ENCODE measurements at places on chromosomes 2 and 18.

- DNase-seq, result no peak
Measured at GRCh38 chr2:65491381-65491905, 59.0 kb upstream of the SPRED2 start.

DNA sequence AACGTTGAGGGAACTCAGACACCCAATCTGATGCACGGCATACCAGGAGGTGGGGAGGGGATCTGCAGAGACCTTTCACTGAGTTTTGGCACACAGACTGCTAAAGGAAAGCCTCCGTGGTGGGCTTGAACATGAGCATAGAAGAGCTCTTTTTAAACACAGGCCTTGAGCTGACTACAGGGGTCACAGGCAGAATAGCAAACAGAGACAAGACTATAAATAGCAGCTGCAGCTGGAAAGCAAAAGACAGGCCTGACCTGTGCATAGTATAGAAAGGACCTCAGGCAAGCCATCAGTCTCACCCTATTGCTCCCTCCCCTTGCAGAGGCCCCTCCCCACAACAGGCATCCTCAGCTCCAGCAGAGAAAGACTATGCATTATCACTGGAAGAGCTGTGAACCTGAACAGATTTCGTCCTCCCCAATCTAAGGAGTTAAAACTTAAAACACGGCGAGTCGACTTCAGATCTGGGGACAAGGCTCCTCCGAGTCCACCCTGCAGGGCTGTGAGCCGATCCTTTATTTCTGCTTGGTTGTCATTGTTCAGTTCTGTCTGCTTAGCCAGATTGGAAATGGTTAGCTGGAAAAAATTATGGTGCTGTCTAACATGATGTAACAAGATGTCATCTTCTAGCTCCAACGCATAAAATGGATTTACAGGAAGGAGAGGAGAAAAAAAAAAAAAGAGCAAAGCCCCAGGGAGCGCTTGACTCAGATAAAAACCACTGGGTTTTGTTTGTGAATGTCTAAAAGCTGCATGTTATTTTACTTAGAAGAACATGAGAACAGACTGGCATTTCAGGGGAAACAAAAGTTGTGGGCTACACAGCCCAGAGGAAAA lies 25.2 kb upstream of the LCLAT1 start:
- DNase-seq, result no peak

DNA sequence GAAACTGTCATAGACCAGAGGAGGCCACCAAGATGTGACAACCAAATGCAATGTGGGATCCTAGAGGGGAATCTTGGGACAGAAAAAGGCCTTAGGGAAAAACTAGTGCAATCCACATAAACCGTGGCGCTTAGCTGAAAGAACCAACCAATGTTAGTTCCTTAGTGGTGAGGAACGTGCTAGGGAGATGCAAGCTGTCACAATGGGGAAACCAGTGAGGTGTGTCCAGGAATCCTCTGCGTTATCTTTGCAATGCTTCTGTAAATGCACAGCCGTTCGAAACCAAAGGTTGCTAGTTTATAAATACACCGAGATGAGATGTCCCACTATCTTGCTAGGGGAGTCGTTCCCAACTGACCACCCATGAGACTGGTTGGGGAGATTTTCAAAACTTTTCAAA lies 157.0 kb upstream of the ID2 start:
- DNase-seq, result no peak

DNA sequence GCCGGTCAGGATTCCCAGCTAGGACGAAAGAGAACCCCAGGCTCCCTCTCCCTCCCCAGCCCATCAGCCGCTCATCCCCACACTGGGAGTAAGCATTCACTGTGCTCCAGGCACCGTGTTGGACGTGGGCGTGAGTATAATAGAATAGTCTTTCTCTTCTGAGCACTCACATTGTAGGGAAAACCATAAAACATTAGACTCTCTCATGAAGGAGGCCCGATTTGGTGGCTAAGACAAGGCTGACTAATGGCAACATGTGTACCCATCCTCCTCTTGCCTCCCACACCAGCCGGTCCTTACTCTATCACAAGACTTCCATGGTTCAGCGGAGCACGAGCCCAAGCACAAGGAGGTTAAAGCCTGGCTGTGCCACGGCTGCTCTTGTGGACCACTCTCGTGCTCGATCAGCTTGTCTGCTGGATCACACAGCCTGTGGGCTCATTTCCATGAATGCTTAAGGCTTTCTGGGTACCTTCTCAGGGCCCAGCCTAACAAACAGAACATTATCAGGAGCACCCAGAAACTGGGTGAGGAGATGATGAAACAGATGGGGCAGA lies 540.9 kb upstream of the RAB6C start:
- DNase-seq, result no peak

DNA sequence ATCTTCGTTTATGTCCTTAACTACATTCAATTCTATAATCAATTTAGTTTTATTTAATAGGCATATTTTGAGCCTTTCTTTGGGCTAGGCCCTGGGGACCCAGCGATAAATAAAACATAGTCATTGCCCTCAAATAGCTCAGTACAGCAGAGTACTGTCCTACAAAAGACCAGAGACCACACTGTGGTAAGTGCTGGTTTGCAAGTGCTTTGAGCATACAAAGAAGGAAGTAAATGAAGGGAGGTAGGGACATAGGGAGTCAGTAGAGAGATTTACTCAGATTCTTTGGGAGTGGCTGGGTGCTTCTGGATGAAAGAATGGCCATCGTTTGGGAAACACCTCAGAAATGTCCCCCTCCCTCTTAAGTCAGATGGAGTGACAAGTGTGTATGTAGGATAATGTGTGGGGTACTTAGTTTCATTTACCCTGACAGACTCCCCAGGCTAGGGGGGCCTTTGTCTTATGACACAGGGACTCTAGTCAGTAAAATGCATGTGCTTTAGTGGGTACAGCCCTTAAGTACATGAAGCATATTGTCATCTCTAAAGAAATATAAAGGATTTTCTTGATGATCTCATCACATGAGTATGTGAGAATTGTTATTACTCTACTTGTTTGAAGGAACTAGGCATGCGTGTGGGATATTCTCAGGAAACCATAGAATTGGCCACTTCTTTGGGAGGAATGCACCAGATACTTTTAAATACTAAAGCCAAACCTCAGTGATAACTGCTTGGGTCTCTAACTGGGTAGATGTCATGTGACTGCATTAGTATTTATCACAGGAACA lies 35.1 kb downstream of the MAPRE2 start:
- DNase-seq, result no peak

- DNase-seq, result no peak
Measured at GRCh38 chr2:23524261-23524706, 139.3 kb downstream of the KLHL29 start.

DNA sequence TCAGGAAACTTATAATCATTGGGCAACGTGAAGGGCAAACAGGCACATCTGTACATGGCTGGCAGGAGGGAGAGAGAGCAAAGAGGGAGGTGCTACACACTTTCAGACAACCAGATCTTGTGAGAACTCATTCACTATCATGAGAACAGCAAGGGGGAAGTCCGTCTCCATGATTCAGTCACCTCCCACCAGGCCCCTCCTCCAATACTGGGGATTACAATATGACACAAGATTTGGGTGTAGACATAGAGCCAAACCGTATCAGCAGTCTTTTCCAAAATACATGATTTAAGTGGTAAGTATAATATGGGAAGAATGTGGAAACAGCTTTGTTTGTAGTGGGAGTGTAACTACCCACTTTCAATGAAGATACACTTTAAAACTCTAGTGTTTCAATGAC lies 65.0 kb downstream of the EPB41L5 start:
- no peak for DNase-seq

- DNase-seq, result no peak
Measured at GRCh38 chr2:85777441-85777861, 23.7 kb downstream of the ATOH8 start.

- DNase-seq, result no peak
Measured at GRCh38 chr2:46241344-46241743, 55.9 kb upstream of the EPAS1 start.

- no peak for DNase-seq
Measured at GRCh38 chr2:176830362-176830761, 382.2 kb upstream of the HNRNPA3 start.

Data from cortex of kidney (tissue), 1 donor.